ENCODE measurements at places on chromosomes 12 and 14.
A peak's percentile ranks its signal among the peaks of the same experiment; 100 is the strongest.

GRCh38 chr14:49863487-49864281 is 11.1 kb upstream of the NEMF start:
- no peak for DNase-seq

- no peak for DNase-seq
Observed at GRCh38 chr12:49236423-49236822, 28.5 kb upstream of the TUBA1C start.

GRCh38 chr14:59081720-59082119 is 106.7 kb upstream of the DAAM1 start:
- DNase-seq, result no peak

- no peak for DNase-seq
Observed at GRCh38 chr12:71139153-71139735, 18.6 kb downstream of the TSPAN8 start.

DNA sequence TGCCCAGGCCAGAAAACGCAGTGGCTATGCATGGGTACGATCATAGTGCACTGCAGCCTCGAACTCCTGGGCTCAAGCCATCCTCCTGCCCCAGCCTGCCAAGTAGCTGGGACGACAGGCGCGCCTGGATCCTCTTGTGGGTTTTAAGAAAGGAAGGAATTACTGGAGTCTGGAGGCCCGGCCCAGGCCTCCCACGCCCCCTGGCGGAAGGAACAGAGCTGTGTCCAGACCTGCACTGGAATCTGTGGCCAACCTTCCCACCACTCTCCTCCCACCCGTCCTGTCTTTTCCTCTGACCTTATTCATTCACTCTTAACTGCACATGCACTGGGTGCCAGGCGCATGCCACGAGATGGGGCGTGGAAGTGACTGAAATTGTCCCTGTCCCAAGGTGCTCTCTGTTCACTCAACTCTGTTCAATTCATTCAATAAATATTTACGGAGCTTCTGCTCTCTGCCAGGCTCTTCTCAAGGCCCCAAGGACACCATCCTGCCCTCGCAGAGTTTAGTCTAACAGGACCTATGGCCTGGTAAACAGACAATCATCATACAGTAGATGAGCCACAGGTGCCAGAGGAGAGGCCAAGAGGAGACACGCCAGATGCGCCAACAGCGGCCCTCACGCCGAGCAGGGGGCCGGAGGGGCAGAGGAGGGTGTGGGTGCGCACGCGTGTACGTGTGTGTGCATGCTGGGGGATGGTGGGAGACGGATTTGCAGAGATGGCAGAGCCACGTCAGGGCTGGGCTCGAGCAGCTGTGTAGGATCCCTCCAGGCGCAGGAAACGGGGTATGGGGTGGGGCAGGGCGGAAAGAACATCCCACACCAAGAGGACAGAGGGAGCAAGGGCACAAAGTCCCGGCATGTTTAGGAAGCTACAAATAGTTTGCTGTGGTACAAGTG is 13.7 kb upstream of the TMEM106C start:
- DNase-seq, result peak; percentile 64

- no peak for DNase-seq
Observed at GRCh38 chr12:66269142-66269541, 33.2 kb upstream of the HELB start.

DNA sequence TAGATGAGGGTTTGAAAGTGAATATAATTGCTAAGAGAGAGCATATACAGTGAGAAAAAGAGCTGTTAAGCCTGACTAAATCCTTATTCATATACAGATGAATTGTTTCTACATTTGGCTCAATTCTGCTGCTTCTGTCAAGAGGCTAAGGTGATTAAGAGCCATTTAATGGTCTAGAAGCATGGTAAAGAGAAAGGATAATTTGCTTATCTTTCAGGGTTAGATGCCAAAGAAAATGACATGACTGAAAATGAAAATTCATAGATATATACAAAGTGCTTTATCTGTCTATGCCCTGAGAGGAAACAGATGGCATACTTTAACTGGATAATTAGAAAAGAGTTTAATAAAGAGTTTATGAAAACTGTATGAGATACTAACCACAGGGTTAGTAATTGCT is 834.9 kb downstream of the SLC6A15 start:
- no peak for DNase-seq

GRCh38 chr12:104586351-104586919 is 129.7 kb downstream of the CHST11 start:
- no peak for DNase-seq

- DNase-seq, result no peak
Observed at GRCh38 chr14:66610154-66610563, 102.2 kb downstream of the GPHN start.

- no peak for DNase-seq
Observed at GRCh38 chr14:90624732-90625400, 191.4 kb downstream of the TTC7B start.

DNA sequence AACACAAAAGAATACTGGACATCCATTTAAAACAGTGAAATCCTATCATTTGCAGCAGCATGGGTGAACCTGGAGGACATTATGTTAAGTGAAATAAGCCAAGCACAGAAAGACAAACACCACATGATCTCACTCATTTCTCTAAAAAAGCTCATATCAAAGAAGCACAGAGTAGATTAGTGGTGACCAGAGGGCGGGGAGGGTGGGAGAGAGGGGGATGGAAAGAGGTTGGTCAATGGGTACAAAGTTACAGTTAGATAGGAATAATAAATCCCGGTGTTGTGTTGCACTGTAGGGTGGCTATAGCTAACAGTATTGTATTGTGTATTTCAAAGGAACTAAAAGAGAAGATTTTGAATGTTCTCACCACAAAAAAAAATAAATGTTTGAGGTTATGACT is 52.4 kb downstream of the DUSP6 start:
- no peak for DNase-seq

DNA sequence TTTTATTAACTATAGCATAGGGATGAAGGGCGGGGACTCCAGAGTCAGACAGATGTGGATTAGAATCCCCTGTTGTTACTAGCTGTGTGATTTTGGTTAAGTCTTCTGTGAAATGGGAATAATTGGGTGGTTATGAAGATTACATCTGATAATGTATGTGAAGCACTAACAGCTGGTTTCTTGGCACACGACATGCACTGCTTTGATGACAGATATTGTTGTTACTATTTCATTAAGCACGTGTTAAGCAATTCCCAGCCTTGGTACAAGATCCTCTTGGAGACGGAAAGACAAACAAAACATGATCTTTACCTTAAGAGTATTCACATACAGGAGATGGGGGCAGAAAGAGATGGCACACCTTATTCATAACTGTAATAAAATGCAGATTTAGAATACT is 7.9 kb downstream of the PPFIBP1 start:
- DNase-seq, result no peak

DNA sequence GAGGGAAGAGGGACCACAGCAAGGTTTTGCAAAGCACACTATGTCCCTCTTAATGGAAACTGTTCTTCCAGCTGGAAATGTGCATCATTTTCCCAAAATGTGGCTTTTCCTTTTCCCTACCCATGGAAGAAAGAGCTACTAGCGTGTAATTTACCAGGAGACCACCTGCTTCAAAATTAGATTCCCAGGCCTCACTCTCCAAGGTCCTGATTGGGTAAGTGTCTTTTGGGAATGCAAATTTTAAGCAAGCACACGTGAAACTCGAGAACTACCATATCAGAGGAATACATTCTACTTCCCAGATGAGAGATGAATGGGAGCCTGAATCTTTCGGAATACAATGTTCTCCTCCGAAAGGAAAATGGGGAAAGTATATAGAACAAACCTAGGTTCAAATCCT is 201.6 kb upstream of the NOS1 start:
- DNase-seq, result no peak

DNA sequence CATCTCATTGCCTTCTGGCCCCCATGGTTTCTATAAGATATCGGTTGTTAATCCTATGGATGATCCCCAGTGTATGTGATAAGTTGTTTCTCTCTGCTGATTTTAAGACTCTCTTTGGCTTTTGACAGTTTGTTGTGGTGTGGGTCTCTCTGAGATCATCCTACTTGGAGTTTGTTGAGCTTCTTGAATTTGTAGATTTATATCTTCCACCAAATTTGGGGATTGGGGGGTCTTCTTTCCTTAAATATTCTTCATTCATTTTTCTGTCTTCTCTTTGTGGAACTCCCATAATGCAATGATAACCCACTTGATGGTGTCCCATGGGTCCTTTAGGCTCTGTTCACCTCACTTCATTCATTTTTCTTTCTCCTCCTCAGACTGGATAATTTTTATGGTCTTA is 20.0 kb upstream of the BBS10 start:
- DNase-seq, result no peak

GRCh38 chr12:120865098-120865497 is 39.1 kb downstream of the SPPL3 start:
- DNase-seq, result no peak

- no peak for DNase-seq
Observed at GRCh38 chr14:90740081-90740480, 76.1 kb downstream of the TTC7B start.

DNA sequence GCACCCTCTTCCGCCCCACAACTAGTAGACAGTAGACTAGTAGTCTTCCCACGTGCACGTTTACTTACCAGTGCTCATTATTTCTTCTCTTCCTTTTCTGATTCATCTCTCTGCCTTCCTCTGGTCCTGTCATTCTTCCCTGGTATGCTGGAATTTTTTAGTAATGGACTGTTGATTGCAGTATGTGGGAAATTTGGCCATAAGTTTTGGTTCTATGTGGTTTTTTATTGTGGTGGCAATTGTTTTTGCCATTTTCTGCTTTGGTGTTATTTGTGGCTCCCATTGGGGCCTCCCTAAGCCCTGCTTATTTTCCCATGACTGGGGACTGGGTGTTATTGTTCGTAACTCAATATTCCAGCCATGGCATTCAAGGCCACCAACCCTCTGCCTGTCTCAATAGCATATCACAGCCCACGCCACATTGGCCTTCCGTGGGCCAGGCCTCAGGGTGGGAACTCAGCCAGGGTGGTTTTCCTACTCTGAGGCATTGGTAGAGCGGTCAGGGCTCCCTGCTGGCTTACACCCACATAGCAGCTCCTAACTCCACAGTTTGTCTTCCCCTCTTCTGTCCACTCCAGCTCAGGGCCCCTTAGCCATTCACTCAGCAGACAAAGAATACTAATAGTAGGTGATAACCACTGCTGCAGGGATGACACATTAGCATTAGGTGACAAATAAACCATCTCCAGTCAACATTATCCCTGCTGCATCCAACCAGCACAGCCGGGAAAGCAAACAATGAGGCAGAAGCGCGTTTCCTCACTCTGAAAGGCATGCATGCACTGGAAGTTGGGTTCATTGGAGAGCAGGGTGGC is 321.5 kb downstream of the CACNA1C start:
- no peak for DNase-seq

DNA sequence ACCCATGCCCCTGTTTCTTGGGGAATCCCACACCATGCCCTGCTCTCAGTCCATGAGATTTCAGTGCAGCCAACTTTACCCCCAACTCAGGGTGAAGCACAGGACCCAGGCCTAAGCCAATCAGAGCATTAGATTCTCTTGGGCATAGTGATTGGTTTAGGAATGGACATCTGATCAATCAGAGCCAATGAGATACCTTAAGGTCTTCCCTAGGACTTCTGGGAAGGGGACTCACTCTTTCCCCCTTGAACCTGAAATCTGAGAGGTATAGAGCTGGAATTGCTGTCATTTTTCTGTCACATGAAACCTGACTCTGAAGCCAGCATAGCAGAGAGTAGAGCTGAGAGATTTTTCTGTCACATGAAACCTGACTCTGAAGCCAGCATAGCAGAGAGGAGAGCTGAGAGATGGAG is 127.1 kb downstream of the ZFP36L1 start:
- no peak for DNase-seq

GRCh38 chr14:69404883-69405282 is 6.4 kb downstream of the SLC39A9 start:
- no peak for DNase-seq

DNA sequence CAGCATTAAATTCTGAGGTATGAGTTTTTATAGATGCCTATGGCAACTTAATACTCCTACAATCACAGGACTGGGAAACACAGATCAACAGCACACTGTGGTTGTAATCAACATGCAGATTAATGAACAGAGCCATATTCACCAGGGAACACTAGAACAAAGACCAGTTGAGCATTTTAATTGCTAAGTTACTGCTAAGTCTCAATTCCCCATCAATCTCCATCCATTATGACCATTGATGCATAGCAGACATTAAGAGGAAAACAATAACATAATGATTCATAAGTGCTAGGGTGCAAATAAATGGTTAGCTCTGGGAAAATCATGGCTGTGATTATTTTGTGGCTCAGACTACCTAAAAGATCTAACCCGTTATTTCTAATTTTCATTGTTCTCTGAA is 505.6 kb downstream of the TRHDE start:
- no peak for DNase-seq

- no peak for DNase-seq
Observed at GRCh38 chr12:85036234-85036707, at the start of the genes LRRIQ1 and TSPAN19. Gene LRRIQ1 (plus strand): TSS chr12:85036351. CDS start chr12:85038177, 1,826 bp downstream. Gene TSPAN19 (minus strand): TSS chr12:85036277. CDS start chr12:85029946, 6,331 bp downstream.

- DNase-seq, result no peak
Observed at GRCh38 chr14:69610020-69610873, 1.1 kb upstream of the SUSD6 start.

- peak; percentile 77 for DNase-seq
Observed at GRCh38 chr12:38138225-38139221, 178.1 kb upstream of the ALG10B start.

DNA sequence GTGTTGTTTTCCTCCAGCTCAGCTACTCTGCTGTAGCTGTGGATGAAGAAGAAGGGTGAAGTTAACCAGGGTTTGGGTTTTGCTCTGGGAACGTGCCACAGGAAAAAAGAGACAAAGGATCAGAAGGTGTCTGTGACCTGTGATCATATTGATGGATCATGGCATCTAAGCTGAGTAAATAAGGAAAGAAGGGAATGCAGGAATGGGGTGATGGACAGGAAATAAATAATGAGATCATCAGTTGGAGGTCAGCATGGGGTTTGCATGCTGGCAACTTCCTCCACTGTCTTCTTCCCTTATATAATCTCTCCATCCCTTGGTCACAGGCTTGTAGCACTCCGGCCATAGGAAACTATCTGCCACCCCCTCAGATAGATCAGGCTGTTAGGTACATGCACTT is 430.3 kb upstream of the PDE3A start:
- DNase-seq, result no peak

DNA sequence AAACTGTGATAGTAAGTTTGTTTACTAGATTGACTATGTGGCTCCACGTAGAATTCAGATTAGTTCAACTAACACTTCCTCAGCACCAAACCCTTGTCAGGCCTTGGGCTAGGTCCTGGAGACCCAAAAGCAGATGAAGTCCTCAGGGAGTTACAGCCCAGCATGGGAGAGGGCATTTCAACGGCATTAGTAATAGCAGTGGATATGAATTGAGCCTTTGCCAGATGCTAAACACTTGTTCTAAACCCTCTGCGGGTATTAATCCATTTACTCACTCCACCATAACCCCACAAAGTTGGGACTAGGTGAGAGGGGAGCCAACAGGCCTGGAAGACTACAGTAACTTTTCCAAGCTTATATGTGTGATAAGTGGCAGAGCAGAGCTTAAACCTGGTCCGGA is 714.6 kb downstream of the DIO2 start:
- DNase-seq, result no peak

DNA sequence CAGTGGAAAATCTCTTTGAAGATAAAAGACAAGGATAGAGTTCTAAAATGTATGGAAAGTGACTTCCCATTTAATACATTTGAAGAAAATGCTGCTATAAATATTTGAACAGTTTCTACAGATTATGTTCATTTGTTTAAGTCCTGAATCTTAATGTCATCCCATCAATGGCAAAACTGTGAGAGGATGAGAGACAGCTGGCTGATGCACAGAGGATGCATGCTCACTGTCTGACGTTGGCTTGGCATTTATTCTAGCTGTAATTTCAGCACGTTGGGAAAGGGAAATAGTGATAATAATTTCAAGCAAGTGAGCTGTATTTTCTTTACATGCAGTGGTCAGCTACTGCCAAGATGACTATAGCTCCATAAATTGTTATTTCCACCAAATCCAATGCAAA is 40.5 kb downstream of the PPFIA2 start:
- no peak for DNase-seq
